ENCODE measurements at places on chromosomes 6 and 20.

GRCh38 chr6:34189806-34190503, 44.1 kb upstream of the GRM4 start:
- DNase-seq: no peak

DNA sequence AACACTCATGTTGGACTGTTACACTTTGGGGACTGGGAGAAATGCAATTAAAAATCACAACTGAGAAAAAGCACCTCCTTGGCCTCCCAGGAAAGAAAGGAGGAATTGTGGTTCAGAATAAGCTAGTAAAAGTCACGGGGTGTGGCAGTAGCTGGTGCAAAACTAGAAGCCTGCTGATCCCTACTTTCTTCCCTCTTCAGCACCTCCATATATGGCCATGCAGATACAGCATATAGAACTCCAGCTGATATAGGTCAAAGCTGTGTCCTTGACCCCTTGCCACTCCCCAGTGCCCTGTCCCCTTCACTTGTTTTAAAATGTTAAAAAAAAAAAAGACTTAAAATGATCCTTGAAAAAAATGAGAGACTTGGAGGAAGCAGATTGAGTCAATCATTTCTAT, 5.5 kb upstream of the FLRT3 start:
- peak; percentile 45 for DNase-seq

DNA sequence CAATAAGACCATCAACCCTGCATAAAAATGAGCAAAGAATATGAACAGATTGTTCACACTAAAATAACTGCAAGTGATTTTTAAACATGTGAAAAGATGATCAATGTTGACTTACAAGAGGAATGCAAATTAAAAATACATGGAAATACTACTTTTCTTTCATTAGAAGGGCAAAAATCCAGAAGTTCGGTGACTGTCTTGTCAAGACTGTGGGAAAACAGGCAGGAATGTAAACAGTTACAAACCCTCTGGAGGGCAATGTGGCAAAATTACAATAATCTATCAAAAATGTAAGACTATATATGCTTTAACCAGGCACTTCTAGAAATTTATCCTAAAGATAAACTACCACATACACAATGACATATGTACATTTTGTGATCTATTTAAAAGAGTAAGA, 86.7 kb downstream of the TNFAIP3 start:
- no peak for DNase-seq

DNA sequence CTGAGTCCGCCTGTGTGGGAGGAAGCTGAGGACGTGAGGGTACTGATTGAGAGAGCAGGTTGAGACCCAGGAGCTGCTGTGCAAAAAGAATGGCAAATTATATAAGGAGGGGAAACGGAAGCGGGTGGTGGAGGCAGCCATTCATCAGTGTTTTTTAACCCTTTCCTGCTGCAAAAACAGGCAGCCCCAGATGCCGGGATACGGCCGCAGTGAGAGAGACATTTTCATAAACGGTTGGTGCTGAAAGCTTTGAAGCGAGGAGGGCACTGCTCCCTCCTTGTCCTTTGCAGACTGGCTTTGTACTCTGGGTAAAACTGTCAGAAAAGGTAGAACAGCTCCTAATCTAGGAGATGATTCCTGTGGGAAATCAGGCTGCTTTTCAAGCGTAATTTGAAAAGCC, 56.4 kb downstream of the TTI1 start:
- DNase-seq: no peak

- peak; percentile 63 for DNase-seq
Observed at GRCh38 chr6:11727346-11727997, 51.1 kb downstream of the ADTRP start.

DNA sequence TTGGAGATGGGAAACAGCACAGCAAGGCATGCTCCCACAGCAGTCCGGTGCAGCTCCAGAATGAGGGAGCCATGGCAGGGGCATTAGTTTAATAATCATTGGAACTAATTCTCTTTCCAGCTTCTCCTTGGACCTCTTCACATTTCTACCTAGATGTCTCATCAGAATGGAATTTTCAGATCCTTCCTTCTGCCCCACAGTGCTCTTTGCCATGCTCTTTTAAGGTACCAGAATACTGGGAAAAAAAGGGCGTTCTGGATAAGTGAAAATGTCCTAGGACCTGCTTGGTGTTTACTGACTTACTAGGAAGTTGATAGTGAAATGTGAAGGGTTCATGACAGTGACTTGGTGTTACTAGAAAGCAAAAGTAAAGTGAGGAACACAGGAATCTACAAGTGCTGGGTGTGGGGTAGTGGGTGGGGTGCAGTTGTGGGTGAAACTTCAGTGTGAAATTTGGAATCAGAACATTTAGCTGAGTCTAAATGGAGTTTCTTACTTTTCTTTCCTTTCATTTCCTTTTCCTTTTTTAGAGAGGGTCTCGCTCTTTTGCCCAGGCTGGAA, 207.1 kb downstream of the ARID1B start:
- DNase-seq: no peak

DNA sequence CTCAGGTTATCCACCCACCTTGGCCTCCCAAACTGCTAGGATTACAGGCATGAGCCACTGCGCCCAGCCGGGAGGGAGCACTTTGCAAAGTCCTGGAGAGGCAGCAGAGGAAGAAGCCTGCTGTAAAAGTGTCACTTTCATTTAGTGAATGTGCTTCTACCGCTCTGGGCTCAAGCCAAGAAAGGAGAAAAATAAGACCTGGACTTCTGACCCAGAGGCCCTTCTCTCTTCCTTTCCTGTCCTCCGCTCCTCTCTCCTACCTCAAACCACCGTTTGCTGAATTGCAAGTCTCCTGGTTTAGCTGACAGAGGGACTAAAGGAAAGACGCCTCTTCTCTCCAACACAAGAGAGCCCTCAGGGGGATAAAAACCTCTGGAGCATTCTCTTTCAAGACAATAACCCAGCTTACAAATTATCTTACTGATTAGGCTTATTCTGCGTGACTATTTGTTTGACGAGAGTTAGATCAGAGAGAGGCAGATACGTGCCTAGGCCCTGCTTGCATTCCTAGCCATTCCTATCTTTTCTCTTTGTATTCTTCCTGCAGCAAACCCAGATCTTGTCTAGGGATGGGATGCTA, 84.2 kb upstream of the SLC22A23 start:
- DNase-seq: peak; percentile 89

DNA sequence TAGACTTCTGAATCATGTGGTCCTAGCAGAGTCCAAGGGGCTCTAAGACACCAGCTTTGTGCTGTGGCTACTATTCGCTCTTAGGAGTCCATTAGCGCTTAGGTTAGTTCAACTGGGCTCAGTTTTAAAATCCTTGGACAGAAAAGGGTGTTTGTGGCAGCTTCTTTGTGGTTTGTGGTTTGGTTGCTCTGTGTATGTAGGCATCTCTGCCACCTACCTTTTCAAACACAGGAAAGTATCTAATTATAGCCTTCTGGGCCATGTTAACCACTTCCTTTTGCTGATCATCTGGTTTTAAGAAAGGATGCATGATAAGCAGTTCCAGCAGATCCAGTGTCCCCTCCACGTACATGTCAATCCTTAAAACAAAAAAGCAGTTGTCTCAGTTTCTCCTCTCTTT, 10.8 kb downstream of the GSTA4 start:
- no peak for DNase-seq

DNA sequence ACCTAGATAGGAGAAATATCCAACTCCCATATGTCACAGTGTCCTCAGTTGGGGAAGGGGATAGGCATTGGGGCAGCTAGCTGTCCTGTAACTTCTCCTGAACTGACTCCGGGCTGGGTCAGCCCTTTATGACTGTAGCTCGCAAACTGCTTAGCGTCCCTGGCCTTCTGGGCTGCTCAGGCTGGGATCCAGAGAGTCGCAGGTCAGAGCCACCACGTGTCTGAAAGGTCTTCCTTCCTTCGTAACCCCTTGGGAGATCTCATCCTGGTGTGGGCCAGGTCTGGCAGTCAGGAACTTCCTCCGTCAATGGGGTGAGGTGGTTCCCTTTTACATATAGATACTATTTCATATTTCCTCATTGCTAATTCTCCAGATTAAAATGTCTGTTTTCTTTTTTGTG, 28.8 kb upstream of the HINT3 start:
- DNase-seq: no peak

GRCh38 chr20:57587989-57588377, 27.1 kb downstream of the PCK1 start:
- no peak for DNase-seq

DNA sequence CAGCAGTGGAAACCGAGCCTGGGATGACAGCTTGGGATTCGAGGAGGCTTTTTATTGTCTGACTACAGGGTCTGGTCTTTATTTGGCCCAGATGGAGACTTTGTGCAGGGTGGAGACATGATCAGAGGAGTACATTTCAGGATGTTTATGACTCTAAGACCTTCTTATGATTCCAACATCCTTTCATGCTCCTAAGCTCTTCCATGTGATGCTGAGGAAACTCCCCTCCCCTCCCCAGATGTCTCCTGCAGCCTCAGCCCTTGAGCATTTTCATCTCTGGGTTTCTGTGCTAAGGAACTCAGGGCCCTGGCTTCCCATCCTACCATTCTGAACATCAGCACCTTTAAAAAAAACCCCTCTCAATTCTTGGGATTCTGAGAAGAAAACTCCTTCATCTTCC, 186.6 kb downstream of the SOX4 start:
- DNase-seq: no peak

DNA sequence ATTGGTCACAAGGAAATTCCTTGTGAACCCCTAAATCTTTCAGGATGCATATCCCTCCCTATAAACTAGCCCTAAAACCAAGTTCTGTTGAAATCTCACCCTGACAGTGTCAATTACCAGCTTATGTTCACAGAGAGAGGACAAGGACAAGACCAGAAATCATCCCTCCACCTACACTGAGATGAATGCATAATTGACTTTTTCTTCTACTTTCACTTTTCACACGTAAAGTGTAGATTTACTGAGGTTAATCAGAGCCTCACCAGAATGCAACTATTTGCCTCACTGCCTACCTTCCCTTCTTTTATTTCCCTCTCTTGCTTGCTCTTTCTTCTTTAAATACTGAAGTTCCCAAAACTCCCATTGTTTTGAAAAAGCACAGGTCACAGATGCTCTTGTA, 15.3 kb upstream of the NKAIN2 start:
- no peak for DNase-seq

DNA sequence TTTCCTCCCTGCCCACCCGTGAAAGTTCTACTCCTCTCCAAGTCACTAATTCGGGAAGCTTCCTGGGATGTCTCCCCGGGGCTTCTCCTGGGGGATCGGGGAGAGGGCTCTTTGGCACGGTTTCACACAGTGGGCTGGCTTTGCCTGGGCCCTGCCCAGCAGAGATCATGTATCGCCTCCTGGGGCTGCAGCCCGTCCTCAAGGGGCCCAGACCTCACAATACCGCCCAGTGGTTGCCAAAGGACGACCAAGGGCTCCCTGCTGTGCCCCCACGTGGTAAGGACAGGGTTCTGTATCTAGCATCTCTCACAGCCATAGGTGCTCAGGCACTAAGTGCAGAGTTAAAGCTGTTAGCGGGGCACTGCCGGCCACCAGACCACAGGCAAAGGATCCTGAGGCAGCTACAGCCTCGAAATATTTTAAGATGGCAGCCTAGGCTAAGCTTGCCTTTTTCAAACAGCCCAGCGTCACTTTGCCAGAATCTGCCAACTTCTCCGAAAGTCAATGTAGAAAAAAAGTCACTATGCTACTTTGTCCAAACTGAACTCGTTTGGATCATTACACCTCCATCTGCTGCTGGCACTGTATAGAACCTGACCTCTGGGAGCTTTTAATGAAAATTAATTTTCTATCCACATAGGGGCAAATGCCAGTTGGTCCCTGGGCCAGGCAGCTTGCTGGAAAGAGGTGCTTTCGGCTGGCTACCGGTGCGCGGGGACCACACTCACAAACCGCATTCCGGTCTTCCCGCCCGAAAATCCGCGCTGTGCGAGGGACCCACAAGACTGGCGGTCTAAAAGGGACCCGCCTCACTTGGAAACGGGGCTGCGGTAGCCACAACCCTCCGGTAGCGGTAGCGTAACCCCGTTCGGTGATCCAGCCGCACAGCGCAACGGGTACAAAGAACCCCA, 1.3 kb upstream of the NNAT start:
- DNase-seq: no peak

GRCh38 chr20:23195636-23196035, 109.5 kb upstream of the CD93 start:
- no peak for DNase-seq

GRCh38 chr20:24588725-24589340, 119.4 kb downstream of the SYNDIG1 start:
- no peak for DNase-seq

DNA sequence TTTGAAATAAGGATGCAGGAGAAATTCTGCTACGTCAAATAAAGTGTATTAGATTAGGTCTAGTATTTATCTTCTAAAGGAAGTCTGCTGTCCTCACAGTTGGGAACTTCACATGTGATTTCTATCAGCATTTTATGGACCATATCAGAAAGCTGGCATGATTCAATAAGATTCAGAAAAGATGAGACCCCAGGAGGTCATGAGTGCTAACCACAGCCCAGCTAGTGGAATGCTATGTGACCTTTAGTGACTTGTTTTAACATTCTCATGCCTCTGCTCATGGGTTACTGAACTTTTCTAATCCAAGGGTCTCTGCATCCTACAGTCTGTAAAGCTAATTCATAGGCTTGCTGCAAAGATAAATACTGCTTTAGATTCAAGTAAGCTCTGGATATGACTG, 150.1 kb downstream of the GMPR start:
- DNase-seq: no peak

DNA sequence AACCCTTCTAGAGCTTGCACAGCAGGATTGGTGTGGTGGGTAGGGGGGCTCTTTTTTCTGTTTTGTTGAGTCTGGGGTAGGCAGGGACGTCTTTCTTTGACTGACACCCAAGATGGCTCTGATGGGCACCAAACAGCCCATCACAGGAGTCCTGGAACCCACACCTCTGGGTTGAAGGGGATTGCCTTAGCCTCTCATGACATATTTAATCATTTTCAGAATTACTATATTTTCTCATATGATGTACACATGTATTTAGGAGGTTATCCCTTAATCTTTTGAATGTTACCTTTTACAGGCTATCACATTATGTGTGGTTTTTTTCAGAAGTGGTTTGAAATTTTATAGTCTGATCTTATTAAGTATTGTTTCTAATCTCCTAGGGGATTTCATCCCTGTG, 64.6 kb downstream of the RPP40 start:
- DNase-seq: no peak

- no peak for DNase-seq
Observed at GRCh38 chr6:81515562-81516453, 236.7 kb downstream of the TENT5A start.

GRCh38 chr20:8388707-8389106, 256.6 kb downstream of the PLCB1 start:
- DNase-seq: no peak

DNA sequence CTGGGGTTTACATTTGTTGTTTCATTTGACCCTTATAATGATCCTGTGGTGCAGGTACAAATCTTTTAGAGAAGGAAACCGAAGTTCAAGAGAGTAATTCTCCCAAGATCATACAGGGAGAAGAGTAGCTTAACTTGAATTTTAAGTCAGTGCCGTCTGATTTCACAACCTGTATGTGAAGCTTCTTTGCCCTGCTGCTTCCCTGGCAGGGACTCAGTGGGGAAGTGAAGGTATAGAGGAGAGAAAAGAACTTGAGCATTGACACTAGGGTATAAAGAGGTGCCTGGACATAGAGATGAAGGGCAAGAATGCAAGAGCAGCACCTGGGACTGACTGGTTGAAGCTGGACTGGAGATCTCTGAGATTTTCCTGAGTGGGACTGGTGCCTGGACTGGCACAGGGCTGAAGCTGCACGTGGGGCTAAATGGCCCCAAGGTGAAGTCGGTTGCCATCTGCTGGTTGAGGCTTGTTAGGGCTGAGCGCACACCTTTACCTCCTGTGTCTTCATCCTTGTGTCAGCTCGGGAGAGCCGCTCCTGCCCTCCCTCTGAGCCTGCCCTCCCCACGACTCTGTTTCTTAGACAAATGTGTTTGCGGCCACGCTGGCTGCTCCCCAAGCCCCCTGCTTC, 41.8 kb downstream of the FARS2 start:
- peak; percentile 67 for DNase-seq
